ENCODE measurements at places on chromosomes 11 and 22.

DNA sequence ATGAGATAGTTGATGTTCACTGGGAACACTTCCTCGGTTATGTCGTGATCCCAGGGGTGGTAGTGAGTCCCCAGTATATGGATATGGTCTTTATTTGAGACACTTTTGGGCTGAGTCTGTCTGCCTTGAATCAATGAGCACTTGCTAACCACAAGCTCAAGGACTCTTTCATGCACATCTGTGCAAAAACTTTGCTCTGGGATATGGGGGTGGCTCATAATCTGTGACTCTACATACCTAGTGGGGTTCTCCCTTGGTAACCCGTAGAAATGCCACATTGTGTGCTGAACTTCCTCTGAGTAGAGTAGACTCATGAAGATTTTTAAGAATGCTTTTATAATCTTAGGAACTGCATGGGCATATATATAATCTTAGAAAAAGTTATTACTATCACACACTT lies 69.3 kb downstream of the SWAP70 start:
- DNase-seq = no peak

- no peak for DNase-seq
Measured at GRCh38 chr22:23131931-23132330, 9.9 kb downstream of the RSPH14 start.

DNA sequence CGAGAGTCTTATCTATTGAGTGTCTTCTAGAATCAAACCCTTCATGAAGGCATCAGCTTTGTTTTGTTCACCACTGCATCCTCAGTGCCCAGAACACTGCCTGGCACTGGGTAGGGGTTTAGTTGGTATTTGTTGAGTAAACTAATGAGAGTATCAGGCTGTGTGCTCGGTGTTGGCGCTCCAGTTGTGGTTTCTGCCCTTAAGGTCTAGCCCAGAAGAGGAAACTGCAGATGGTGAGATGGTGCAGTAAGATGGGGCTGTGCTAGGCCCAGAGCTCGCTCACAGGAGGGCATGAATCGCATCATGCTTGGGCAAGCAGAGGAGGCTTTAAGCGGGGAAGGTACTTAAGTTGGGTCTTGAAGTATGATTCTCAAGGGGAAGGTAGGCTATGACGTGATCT lies 97.2 kb downstream of the FBXO7 start:
- no peak for DNase-seq

DNA sequence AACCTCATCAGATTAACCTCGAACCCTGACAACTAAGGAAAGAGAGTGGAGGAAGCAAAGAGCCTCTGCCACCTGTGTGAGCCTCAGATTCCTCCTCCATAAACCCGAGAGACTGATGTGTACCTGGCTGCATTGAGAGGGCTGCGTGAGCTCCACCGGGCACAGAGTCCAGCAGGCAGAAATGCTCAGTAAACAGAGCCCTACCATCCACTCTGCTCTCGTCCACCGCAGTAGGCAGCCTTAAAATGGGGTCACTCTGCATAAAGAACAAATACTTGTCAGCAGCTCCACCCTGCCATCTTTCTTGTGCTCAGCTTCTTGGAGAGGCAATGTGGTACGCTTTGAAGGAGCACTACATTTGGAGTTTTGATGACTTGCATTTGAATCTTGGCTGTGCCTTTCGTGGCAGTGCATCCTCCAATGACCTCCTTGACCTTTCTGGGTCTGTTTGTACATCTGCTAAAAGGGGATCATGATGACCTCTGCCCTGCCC lies 43.0 kb upstream of the CD5 start:
- no peak for DNase-seq

DNA sequence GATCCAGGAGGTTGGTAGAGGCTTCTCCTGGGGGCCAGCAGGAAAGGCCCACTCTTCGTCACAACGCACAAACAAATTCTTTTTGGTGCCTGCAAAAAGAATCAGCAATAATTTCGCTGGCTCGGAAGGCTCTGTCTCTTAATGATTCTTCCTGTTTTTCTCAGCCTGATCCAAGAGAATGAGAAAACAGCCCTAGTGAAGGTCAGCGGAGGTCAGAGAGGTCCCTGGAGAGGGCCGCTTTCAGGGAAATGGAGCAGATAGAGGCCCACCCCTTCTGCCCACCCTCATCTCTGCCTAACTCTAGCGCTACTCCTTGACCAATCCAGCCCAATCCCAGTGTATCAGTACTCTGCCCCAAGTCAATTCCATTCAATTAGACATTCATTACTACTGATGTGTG lies 19.2 kb downstream of the LRRC55 start:
- no peak for DNase-seq

DNA sequence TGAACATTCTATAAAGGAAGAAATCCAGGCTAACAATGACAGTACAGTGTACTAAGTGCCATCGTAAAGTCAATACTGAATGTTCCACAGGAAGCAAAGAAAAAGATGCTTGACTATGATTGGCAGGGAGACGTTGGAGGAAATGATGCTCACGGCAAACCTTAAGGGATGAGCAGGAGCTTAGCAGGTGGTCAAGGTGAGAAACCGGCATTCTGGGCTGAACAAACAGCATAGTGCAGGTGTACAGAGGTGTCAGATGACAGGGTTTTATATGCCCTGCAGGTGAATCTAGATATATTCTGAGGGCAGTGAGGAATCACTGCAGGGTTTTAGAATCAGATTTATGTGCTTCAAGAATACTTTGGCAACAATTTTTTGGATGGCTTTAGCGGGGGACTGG lies 85.3 kb upstream of the HEPHL1 start:
- DNase-seq = no peak

GRCh38 chr11:77371646-77372045 lies 70.2 kb upstream of the GDPD4 start:
- DNase-seq = no peak

- DNase-seq = no peak
Measured at GRCh38 chr11:9825315-9825714, 161.4 kb downstream of the SWAP70 start.
